ENCODE measurements at places on chromosomes 7 and 10.

DNA sequence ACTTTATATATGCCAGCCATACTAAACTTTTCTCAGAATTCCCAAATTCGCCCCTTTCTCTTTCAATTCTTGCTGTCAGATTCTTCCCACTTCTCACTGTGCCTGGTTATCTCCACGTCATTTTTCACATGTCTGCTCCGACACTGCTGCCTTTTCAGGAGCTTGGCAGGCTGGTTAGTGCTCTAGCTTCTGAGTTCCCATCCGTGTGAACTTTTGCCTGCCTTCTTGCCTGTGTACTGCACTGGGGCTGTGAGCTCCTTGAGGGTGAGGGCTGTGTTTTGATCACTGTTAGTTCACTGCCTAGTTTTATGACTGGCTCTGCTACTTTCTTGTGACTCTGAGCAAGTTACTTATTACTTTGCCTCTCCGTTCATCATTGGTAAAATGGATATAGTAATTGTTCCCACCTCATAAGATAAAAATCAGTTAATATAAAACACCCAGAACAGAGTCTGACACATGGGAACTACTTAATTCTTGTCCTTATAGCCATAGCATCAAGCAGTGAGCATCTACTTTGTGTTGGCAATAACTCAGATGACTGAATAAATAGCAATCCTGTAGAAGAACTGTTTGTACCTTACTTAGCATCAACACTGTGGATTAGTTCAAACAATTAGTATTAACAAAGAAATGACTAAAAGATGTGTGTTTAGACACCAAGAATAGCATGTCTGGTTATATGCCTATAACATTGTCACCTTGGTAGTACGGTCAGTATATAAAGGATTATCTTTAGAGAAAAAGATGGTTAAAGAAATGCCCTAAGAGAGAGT, 5.5 kb downstream of the GSTO1 start:
- no peak for DNase-seq

GRCh38 chr7:5523052-5523711, 99.5 kb upstream of the TNRC18 start:
- DNase-seq: no peak

DNA sequence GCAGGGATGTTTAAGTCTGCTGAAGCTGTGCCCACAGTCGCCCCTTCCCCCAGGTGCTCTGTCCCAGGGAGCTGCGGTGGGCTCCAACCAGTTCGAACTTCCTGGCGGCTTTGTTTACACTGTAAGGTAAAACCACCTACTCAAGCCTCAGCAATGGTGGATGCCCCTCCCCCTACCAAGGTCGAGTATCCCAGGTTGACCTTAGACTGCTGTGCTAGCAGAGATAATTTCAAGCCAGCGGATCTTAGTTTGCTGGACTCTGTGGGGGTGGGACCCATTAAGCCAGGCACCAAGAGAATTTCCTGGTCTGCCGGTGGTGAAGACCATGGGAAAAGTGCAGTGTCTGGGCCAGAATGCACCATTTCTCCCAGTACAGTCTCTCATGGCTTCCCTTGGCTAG, 56.0 kb downstream of the CCDC7 start:
- DNase-seq: no peak

DNA sequence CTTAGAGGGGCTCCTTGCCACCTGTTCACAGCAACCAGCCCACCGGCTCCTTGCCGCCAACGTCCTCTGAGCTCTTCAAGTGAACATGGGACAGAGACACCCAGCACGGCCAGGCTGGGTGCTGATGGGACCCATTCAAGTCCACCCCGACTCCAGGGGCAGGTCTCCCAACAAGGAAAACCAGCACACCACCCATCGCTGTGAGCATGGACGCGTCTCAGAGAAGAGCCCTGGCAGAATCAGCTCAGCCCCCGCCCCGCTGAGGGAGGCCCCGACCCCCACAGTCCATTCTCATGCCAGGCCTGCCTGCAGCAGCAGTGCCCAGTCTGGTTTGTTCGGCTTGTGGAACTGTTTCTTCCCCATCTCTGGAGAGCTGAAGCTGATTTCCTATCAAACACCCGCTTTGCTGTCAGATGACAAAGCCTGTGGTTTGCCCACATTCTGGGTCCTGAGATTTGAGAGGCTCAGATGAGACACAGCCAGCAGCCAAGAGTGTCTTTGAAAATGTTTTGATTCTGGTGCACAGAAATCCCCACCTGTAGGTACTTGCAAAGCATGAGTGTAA, 216.6 kb downstream of the ZMYND11 start:
- peak; percentile 7 for DNase-seq

DNA sequence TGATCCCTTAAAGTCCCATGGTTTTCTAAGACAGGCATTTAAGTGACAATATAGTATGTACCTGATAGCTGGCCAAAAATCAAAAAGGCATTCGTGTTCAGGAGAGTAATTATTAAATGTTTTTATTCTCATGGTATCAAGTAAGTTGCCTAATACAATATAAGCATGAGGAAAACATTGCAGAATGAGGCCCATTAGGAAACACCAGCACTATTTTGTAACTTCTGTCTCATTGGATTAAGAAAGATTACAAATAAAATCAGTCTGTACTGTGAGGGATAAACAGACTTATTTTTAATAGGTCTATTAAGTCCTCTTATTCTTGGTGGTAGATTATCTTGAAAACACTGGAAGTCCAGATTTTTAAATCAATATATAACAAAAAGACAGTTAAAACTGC, 110.1 kb downstream of the SNX13 start:
- DNase-seq: no peak

DNA sequence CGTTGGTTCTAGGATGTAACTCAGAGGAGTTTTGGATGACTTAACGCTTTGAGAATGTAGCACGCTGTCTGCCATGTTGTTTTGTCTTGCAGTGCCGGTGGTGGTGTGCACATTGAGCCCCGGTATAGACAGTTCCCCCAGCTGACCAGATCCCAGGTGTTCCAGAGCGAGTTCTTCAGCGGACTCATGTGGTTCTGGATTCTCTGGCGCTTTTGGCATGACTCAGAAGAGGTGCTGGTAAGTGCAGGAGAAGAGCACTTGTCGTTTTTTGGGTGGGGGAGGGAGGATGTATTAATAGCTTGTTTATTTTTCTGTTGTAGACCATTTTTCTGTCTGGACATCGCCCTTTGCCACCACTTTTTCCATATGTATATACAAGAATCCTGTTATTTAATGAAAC, 6.3 kb downstream of the NDUFB2 start:
- DNase-seq: no peak

GRCh38 chr7:134932707-134933370, 53.5 kb upstream of the AGBL3 start:
- DNase-seq: no peak
